ENCODE measurements at places on chromosomes 3 and 15. TPM values are rescaled to one million over a fixed set of nuclear protein-coding genes. Genes with fewer than 3 reads are reported as not detected.

GRCh38 chr15:84681831-84682230 lies 23.8 kb upstream of the NMB start:
- peaks cover 48% of the 10 kb centered on the region for H3K36me3 ChIP-seq
- no peak overlapping the region for H3K4me3 ChIP-seq
- peak; percentile 86 for DNase-seq
- peaks cover 36% of the 10 kb centered on the region for H3K4me1 ChIP-seq
- peak overlapping the region; percentile 79 for H3K27ac ChIP-seq
- H3K27me3 ChIP-seq: no peaks in the 10 kb centered on the region

The FBXO40 gene
- total RNA-seq: not detected

DNA sequence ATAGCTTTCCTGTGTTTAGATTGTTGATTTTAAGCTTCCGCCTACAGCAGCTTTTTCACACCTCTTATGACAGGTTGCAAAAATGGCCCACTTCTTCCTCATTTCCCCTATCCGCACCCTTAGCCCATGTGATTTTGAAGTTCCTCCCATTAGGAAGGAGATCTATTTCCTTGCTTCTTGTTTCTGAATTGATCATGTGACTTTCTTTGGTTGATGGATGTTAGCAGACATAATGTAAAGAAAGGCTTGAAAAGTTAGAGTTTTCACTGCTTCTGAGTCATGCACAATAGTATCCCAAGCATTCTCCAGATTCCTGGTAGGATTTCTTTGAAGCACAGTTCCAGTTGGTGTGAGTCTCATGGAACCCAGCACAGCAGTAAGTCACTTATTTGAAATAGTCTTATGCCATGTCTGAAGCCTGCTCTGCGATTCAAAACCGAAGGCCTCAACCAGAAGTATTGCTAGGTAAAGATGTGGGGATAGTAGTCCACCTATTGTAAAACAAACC lies 76.6 kb downstream of the EDEM1 start:
- H3K4me3 ChIP-seq: no peak overlapping the region
- no peak for DNase-seq
- H3K4me1 ChIP-seq: peaks cover 7% of the 10 kb centered on the region
- no peak overlapping the region for H3K27ac ChIP-seq

- H3K36me3 ChIP-seq: no peaks in the 10 kb centered on the region
- H3K4me3 ChIP-seq: no peak overlapping the region
- no peak for DNase-seq
- H3K27me3 ChIP-seq: peaks cover under 1% of the 10 kb centered on the region
- H3K4me1 ChIP-seq: no peaks in the 10 kb centered on the region
Measured at GRCh38 chr3:42451116-42451515, 40.7 kb upstream of the LYZL4 start.

- no peak overlapping the region for H3K4me3 ChIP-seq
- H3K4me1 ChIP-seq: no peaks in the 10 kb centered on the region
- DNase-seq: no peak
- H3K27ac ChIP-seq: no peak overlapping the region
- H3K36me3 ChIP-seq: no peaks in the 10 kb centered on the region
- no peaks in the 10 kb centered on the region for H3K27me3 ChIP-seq
Measured at GRCh38 chr15:49688135-49688790, 67.4 kb downstream of the DTWD1 start.

The IL20RB gene
- total RNA-seq: 0.97 TPM

The TMIE gene
- 0.93 TPM for total RNA-seq

GRCh38 chr3:49378249-49378895 lies 20.2 kb upstream of the GPX1 start:
- no peak for DNase-seq
- peaks cover 20% of the 10 kb centered on the region for H3K36me3 ChIP-seq
- no peak overlapping the region for H3K4me3 ChIP-seq
- no peaks in the 10 kb centered on the region for H3K27me3 ChIP-seq

The NRG4 gene
- total RNA-seq: not detected

The PLCH1 gene
- 0.10 TPM for total RNA-seq

The NR2E3 gene
- not detected for total RNA-seq

The SLC38A3 gene
- total RNA-seq: not detected

The RPL39L gene
- 22.5 TPM for total RNA-seq

The OPA1 gene
- 92.6 TPM for total RNA-seq

- DNase-seq: no peak
- no peaks in the 10 kb centered on the region for H3K27me3 ChIP-seq
- peak overlapping the region; percentile 85 for H3K4me3 ChIP-seq
- H3K36me3 ChIP-seq: peaks cover 4% of the 10 kb centered on the region
- H3K4me1 ChIP-seq: peaks cover 39% of the 10 kb centered on the region
Measured at GRCh38 chr3:156817646-156818272, 8.4 kb upstream of the LEKR1 start.

DNA sequence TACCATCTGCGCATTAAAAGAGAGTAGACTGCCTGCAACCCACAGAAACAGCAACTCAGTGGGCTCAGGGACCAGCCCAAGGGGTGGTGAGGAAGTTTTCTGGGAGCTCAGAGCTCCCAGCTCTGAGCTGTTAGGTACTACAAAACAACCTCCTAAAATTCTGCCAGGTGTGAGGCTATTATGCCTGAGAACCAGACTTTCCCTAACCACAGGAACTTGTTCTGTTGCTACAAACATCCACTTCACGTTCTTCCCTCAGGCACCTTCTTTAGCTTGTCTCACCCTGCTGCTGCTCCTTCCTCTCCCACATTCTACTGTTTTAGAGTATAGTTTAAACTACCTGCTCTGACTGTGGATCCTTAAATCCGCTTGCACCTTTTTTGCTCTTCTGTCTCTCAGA lies 399.4 kb downstream of the ROBO1 start:
- no peaks in the 10 kb centered on the region for H3K36me3 ChIP-seq
- H3K27me3 ChIP-seq: no peaks in the 10 kb centered on the region
- no peak overlapping the region for H3K27ac ChIP-seq
- H3K4me3 ChIP-seq: no peak overlapping the region
- H3K4me1 ChIP-seq: no peaks in the 10 kb centered on the region

The TF gene
- 0.67 TPM for total RNA-seq

DNA sequence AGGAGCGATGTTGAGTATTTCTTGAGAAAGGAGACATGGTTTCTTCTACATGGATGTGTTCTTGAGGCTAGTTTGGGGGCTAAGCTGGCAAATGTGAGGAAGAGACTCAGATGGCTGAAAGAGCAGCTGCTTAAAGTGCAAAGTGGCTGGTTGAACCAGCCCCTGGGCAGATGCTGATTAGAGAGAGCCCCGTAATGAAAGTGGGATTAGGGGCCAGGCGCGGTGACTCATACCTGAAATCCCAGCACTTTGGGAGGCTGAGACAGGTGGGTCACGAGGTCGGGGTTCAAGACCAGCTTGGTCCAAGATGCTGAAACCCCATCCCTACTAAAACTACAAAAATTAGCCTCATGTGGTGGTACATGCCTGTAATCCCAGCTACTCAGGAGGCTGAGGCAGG lies 75.0 kb upstream of the GCNT3 start:
- peaks cover 6% of the 10 kb centered on the region for H3K27me3 ChIP-seq
- no peak for DNase-seq
- no peak overlapping the region for H3K4me3 ChIP-seq
- peaks cover 2% of the 10 kb centered on the region for H3K4me1 ChIP-seq
- no peaks in the 10 kb centered on the region for H3K36me3 ChIP-seq

The IFRD2 gene
- total RNA-seq: 111 TPM

DNA sequence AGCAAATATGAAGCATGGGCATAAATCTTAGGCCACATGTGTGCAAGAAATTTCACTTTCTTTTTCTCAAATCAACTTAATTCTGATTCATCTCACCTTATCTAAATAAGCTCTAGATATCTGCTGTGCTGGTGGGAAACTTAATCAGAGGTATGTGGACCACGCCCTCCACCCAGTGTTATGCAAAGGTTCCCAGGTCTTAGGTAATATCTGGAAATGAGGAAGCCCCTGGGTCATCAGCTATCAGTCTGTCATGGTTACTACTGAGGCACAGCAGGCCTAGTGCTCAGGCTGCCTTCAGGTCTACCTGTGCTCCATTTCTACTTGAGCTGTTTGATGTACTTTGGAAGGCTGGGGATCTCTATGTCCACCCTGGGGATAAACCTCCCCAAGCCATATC lies 134.4 kb upstream of the KCNH8 start:
- H3K27ac ChIP-seq: no peak overlapping the region
- no peaks in the 10 kb centered on the region for H3K4me1 ChIP-seq
- H3K27me3 ChIP-seq: no peaks in the 10 kb centered on the region
- H3K36me3 ChIP-seq: no peaks in the 10 kb centered on the region

The ALG1L2 gene
- total RNA-seq: not detected

DNA sequence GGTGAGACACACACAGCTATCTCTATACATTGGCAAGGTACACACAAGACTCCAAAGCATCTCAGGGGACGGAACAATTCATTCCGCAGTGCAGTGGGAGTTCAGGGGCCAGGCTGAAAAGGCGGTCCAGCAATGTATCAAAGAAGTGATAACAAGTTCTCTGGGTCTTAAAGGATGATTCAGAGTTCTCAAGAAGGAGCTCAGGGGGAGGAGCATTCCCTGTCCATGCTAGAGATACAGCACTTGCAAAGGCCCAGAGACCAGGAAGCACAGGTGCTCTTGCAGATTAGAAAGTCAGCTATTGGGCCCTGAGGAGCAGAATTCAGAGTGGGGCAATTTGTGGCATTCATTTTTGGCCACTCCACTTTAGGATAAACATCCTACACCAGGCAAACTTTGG lies 34.9 kb downstream of the MECOM start:
- H3K4me3 ChIP-seq: no peak overlapping the region
- H3K27ac ChIP-seq: no peak overlapping the region
- peaks cover 8% of the 10 kb centered on the region for H3K27me3 ChIP-seq
- H3K36me3 ChIP-seq: no peaks in the 10 kb centered on the region
- no peaks in the 10 kb centered on the region for H3K4me1 ChIP-seq

- H3K27ac ChIP-seq: no peak overlapping the region
- H3K4me3 ChIP-seq: no peak overlapping the region
- no peak for DNase-seq
- no peaks in the 10 kb centered on the region for H3K27me3 ChIP-seq
Measured at GRCh38 chr15:81029414-81030300, 28.9 kb downstream of the TLNRD1 start.

The CFAP91 gene
- total RNA-seq: 0.29 TPM

DNA sequence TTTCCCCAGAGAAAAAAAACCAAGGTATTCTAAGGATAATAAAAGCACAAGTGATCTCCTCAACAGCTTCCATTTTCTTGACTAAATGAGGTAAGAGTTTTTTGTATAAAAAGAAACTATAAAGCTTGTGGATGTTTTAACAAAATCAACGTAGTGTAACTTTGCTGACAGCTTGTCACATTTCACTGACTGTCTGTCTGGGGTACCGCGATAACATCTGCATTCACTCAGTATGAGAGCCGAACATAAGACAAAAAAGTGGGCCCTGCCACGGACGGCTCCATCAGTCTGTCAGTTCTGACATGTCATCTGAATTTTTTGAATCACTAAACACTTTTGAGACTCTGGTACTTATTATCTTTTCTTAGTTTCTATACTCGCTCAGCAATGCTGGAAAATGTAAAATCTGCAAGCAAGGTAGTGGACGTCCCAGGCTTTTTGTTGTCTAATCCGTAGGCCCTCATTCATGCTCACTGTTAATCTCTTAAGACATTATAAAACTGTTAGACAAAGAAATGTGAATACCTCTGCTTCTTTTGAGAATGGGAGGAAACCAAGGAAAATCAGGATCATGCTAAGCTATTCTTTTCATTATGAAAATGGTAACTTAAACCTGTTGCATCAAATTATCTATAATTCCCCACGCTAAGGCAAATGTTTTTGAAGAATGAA lies 307.1 kb downstream of the MECOM start:
- no peaks in the 10 kb centered on the region for H3K4me1 ChIP-seq
- H3K36me3 ChIP-seq: no peaks in the 10 kb centered on the region
- no peak for DNase-seq
- peaks cover 11% of the 10 kb centered on the region for H3K27me3 ChIP-seq
- H3K4me3 ChIP-seq: no peak overlapping the region
- no peak overlapping the region for H3K27ac ChIP-seq

The PLXNA1 gene
- total RNA-seq: 8.8 TPM

DNA sequence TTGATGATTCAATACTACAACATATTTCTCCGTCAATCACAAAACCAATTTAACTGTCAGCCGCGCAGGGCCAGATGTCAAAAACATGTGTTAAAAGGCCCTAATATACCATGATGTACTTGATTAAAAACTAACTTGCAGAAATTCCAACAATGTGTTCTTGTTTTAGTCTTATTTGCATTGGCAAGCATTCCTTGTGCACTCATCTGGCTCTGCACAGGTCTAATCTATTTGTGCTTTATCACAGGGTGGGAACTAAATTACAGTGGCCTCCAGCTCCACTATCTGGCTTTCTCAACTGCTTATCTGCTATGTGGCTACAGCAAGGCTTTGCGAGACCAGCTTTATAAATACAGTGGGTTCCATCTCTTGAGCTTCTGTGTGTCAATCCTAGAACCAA lies 455.5 kb downstream of the ERC2 start:
- DNase-seq: no peak
- no peaks in the 10 kb centered on the region for H3K36me3 ChIP-seq
- H3K27ac ChIP-seq: no peak overlapping the region
- H3K27me3 ChIP-seq: no peaks in the 10 kb centered on the region
- no peaks in the 10 kb centered on the region for H3K4me1 ChIP-seq
- no peak overlapping the region for H3K4me3 ChIP-seq

DNA sequence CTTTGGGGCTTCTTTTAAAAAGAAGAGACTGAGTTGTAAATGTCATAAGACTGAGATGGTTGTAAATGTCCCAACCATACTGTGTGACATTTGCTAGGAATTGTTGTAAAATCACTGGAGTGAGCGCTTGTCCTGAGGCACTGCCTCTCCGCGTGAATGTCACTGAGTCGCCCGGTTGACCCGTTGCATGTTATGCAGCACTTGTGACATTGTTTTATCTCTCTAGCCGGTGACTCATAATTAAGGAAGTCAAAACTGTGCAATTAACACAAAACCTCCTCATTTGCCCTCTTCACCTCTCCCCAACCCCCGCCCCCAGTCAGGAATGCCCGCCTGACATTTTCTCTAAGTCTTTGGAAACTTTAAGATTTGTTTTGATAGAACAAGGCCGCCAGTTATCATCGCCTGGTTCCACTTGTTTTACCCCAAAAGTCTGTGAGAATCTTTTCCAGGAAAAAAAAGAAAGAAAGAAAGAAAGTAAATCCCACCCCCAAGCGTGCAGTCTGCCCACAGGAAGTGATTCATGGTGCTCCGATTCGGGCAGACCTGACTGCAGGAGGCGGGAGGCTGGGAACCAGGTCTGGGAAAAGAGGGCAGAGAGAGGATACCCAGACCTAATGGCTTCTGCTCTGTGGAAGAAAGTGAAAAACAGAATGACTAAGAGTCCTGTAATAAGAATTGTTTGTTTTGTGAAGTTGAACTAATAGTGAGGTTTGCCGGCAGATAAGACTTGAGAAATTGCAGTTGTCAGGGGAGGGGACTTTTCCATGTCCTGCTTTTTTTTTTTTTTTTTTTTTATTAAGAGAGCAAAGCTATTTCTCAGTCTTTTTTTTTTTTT lies 84.8 kb downstream of the SMAD3 start:
- peaks cover 10% of the 10 kb centered on the region for H3K36me3 ChIP-seq
- H3K4me3 ChIP-seq: peak overlapping the region; percentile 62

DNA sequence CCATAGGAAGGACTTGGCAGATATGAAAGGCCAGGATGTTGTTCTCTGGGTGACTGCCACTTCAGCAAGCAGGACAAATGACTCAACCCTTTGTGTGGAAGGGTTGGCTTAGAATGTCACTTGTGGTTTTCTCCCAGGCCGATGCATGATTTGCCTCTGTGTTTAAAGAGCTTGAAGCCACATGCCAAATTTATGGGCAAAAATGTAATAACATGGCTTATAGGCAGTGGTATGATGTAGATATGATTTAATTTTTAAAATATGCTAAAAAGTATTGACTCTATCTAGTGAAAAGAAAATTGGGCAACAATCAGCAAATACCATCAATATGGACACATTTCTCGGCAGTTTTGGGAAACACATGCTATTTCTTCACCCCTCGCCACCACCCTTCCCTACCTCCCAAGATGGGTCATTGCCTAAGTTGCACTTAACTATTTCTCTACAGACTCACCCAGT lies 114.6 kb downstream of the CYP19A1 start:
- no peak for DNase-seq
- H3K27ac ChIP-seq: no peak overlapping the region
- H3K36me3 ChIP-seq: no peaks in the 10 kb centered on the region
- peaks cover 2% of the 10 kb centered on the region for H3K27me3 ChIP-seq
